ENCODE measurements at places on chromosomes 4 and X. TPM values are rescaled to one million over a fixed set of nuclear protein-coding genes. Genes with fewer than 3 reads are reported as not detected.
A peak's percentile ranks its signal among the peaks of the same experiment; 100 is the strongest.

Gene SOWAHD
- 0.25 TPM for total RNA-seq

Gene DOCK11
- 68.2 TPM for total RNA-seq

DNA sequence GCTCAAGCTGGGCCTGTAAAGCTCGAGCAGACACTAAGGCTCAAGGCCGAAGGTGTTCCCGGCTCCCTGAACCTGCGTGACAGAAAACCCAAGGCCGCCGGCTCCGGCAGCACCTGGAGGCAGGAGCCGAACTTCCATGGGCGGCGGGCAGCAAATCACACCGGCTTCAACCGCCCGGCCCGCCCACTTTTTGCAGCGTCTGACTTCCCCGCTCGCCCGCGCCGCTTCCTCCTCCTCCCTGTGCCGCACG, 940 bp upstream of the NSD2 start:
- peak; percentile 94 for DNase-seq

DNA sequence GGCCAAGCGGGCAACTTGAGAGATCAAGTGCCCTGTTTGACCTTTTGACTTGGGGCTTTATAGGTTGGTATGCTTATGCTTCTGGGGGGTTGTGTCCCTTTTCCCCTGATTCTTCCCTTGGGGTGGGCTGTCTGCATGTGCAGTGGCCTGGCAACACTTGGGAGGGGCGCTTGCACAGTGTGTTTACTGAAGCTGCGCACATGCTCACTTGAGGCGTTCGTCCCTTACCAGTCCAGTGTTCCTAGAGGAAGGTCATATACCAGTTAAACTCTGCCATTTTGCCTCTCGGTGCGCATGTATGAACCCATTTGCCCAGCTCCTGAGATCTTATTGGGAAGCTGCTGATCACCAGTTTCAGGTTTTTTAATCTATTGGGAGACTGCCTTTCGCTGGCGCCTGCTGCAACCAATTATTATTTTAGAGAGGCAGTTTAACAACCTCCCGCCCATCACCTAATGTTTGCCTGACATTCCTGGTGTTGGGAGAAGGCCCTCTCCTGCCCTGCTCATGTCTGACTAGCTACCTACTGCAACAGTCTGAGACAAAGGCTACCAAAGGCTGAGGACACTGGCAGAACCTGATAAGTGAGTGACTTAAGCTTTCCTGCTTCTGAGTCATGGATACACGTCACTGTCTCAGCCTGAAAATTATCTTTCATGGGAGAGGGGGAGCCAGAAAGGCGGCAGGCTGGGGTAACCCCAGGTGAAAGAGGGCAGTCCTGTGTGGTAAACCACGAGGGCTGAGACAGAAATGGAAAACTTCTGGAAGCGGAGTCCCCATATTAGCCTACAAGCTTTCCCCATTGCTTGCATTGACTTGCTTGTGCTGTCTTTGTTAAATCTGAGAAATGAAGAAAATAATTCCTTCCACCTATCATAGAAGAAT, 97.6 kb downstream of the CPE start:
- DNase-seq: no peak

DNA sequence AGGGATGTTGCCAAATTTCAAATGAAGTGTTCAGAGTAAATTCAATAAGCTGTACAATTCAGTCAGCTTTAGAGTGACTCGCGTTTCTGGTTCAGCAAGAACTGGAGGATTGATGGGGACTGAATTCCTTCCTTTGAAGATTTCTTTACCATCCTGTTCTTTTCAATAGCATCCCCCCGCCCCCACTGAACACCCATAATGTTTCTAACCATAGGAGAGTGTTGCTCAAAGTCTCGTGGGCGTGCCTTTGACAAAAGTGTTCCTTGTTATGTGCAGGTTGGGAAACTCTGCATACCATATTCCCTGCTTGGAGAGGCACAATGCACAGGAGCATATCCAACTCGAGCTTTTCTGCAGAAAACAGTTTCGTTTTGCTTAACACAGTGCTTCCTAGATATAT, 323.5 kb upstream of the CASK start:
- DNase-seq: no peak

DNA sequence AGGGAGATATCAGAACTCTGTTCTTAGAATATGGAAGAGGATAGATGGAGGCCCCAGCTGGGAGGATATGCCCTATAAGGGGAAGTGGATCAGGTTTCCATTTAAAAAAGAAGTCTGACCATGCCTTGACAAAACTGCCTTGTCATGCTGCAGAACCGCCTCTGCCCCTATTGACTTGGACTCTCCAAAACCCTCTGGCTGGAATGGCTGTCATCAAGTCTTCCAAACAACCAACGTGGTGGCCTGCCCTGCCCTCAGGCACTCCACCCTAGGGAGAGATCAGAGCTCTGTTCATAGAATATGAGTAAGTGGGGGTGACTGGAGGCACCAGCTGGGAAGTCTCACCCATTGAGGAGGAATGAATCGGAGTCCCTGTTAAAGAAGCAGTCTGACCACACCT, 114.9 kb downstream of the VSIG4 start:
- DNase-seq: no peak

- no peak for DNase-seq
Measured at GRCh38 chr4:46944345-46944744, 35.3 kb upstream of the COX7B2 start.

GRCh38 chr4:33134366-33134765, 2414.2 kb downstream of the PCDH7 start:
- DNase-seq: no peak
